ENCODE measurements at places on chromosomes 5 and 9.
A peak's percentile ranks its signal among the peaks of the same experiment; 100 is the strongest.

DNA sequence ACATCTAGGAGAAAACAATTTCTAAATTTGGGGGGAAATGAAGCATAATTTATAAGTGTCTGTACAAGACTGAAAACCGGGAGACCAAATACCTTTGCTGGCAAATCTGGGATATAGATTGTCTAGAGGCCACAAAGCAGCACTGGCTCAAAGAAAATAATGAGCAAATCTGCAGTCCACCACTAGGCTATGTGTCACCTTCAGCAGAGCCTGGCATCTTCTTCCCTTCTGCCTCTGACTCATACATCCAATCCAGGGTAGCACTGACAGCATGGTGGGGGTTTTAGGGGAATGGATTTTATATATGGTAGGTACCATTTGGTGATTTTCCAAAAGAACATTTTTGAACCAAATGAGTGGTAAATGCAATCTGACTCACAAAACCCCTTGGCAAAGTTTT, 12.8 kb downstream of the FAM81B start:
- DNase-seq: no peak

DNA sequence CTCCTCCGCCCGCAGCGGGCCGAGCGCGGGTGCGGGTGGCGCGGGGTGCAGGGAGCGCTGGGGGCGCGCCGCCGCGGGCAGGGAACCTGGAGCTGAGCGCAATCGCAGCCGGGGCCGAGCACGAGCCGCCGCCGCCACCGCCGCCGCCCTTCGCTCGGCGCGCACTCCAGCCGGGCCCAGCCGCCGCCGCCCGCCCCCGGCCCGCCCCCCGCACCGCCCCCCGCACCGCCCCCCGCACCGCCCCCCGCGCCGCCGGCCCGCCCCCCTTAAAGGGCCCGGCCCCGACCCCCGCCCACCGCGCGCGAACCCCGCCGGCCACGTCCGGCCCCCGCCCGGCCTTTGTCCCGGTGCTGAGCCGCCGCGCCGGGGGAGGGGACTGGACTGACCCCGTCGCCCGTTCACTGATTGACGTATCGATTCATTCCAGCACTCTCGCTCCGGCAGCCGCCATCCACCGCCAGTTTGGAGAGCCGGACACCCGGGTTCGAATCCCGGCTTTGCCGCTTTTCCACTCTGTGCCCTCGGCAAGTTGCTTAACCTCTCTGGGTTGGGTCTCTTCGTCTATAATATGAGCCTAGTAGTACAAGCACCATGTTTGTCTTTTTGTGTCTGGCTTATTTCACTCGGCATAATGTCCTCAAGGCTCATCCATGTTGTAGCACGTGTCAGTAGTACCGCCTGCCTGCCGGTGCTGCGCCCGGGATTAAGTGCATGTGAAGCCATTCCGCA, at the start of gene SH3PXD2B:
Gene SH3PXD2B, minus strand, starts transcription at position 168 of the 729 bp plus-strand sequence. CDS start 173 bp downstream, outside the sequence.
- DNase-seq: peak; percentile 2

- DNase-seq: peak; percentile 15
These were observed 55.4 kb upstream of the RNF130 start for GRCh38 chr5:180126716-180127681.

DNA sequence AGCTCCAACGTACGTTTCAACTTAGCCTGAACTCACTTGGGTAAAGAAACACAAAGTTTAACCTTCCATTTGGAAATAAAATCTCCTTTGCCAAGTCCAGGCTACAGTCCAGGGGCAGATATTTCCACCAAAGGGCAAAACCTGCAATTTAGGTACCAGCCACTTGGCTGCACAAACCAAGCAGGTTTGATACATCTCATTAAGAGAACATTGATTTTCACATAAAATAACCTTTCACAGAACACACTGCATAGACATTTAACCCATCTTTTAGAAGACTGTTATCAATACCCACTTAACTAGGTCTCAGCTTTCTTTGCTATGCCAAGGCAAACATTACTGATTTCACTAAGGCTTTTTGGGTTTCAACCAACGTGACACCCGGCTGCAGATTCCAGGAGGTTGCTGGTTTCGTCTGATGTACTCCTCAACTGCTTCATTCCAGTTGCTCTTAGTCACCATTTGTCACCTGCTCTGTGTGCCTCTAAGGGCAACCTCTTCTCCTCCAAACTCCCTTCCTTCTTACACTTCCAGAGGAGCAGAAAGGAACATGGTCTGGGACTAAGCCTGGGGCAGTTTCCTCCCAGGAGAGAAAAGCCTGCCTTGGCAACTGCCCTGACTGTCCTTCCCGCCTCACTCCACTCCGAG, 67.1 kb downstream of the EPB41L4B start:
- no peak for DNase-seq

DNA sequence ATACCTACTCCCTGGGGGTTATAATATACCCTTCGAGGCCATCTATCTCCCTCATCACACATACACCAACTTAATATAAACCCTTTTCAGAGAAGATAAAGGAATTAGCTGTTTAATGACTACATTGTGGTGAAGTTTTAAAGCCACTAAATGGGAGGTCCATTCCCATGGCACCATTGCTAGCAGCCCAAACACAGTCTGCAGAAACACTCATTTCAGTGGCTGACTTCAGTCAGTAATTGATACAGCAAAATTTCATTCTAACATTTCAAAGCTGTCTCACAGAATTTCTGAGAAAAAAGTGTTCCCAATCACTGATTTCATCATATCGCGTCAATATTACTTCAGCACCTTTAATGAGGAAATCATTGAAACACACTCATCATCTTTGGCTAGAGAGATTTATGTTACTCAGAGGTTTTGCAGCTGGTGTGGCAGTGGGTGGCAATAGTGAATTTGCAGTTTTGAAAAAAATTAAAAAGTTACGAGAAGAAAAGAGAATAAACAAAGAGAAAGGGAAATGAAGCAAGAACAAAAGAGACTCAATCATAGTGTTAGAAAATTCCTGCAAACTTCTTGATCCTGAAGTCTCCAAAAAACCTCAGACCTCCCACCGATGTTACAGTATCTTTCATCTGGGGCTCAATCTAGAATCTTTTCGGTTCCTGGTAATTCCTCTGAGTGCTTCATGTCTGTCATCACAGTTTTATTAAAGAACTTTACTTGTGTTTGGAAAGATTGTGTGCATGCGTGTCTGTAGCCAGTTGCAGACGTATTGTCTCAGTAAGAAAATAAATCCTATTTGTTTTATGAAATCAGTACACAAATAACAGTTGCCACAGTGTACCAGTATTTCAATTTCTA, 105.0 kb downstream of the ERCC6L2 start:
- no peak for DNase-seq

GRCh38 chr5:23289162-23289561, 218.2 kb upstream of the PRDM9 start:
- DNase-seq: no peak

GRCh38 chr9:135370411-135371375, 108.9 kb upstream of the PPP1R26 start:
- DNase-seq: no peak

DNA sequence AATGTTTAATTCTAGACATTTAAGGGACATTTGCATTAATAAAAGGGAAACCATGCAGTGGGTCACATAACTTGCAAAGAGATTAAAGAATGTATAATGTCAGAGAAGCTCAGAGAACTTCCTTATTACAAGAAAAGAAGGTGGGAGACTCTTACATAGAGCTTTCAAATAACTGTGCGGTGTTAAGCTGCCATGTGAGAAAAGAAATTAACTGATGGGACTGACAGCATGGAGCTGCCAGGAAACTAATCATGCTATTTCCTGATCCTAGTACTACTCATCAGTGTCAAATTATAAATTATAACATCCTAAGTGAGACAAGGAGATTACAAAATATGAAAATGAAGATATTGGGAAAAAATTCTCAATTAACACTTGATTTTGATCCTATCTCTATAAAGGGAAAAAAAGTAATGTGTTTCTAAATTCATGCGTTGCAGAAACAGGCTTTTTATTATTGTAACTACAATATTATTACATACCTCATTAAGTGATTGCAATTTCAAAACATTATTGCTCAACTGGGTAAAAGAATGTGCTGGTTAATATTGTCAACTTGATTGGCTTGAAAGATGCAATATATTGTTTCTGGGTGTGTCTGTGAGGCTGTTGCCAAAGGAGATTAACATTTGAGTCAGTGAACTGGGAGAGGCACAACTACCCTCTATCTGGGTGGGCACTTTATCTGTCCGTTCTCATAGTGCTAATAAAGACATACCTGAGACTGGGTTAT, 609.5 kb upstream of the NUDT12 start:
- no peak for DNase-seq

DNA sequence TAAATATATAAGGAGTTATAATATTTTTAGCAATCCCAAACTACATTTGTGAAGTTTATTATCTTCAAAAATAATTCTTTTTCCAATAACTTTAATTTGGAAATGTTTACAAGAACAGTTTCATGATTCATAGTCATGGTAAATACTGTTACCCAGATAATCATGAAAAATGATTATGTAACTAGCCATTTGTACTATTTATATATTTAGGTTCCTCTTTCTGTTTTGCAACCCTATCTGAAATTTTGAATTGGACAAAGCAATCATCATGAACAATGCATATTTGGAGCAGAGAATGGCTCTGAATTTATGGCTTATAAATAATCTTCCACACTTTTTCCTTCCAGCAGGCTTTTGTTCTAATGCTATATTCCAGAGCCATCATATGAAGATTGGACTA, 499.7 kb downstream of the SLCO4C1 start:
- no peak for DNase-seq

DNA sequence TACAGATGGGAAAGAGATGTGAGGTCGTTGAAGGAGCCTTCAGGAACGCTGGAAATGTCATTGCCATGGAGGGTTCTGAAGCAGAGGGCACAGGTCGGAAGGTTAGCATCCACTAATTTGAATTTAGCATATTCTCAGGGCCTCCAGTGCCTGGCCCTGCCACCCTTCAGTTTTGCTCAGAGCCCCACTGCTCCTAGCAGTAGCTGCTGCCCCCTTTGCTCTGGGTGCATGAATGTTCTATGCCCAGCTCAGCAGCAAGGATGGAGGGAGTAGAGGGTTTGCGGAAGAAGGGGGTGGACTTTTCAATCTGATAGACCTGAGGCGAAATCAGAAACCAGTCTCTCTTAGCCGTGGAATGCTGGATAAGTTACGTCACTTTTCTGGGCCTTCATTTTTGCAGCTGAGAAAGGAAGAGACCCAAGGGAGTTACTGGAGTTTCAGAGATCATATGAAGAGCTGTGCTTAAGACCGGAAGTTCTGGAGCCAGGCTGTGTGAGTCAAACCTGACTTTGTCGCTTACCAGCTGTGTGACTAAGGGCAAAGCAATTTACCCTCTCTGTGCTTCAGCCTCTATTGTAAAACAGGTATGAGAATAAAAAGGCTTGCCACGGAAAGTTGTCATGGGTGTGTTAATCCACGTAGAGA, 133.2 kb upstream of the PANK3 start:
- DNase-seq: no peak

DNA sequence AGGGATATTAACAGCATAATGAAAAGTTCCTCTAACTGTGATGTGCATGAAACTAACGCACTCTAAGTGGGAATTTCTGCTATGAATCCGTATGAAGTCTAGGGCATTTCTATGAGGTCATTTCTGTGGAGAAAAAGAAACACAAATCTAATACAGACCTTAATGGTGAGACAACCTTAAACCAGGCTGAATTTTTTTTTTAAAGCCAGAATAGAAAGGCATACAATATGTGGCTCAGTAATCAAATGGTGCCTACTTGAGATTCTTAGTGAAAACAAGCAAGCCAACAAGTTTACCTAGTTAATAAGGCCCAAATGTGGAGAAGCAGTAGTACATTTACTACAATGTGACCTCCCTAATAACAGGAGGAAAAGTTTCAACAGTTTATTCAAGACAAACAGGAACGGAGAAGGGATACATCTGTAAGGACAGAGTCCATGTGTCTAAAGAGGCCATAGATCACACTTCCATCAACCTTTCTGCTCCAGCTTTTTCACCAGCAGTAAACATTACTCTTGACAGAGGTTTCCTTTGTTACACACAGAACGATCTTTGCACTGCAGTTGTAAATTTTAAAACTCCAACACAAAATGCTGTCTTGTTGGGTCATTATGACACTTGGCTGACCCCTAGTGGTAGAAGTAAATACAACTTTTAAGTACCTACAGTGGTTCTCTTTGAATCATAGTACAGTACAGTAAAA, 26.2 kb downstream of the CARNMT1 start:
- DNase-seq: no peak

DNA sequence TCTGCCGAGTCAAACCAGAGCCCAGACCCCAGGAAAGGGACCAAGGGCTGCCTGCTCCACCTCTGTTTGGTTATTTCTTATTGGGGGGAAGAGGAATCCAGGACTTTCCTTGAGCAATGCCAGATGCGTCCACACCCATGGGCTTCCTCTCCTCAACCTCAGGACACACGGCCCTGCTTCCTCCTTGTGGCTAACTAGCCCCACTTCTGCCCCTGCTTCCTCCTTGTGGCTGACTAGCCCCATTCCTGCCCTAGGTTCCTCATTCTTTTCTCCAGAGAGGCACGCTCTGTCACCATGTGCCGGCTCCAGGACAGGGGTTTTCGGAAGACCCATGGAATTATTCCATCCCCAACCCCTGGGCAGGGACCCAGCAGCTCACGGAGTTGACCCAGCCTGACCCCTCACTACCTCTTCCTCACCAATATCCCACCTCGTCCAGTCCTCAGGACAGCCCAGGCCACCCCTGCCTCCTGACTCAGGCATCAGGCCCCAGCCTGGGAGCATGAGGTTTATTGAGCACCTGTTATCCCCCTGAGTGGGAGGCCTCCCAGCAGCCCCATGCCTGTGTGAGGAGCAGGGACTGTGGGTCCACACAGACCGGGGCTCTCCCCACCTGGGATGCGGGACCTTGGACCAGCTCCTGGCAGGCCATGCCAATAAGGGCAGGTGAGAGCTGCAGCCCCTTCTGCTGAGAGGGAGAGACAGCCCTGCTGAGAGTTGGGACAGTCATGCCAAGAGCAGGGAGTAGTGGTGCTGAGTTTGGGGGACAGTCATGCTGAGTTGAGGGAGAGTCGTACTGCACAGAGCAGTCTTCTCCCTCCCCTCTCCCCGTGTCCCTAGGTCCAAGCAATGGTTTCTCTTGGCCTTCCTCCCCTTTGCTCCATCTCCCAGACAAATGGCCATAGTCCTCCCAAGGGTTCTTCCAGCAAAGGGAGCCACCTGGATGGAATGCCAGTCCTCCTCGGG, 11.8 kb upstream of the FCN1 start:
- DNase-seq: no peak

Measured in stimulated activated CD8-positive, alpha-beta memory T cell treated with anti-CD3 and anti-CD28 coated beads, Interleukin-12 subunit alpha, Interleukin-12 subunit beta, amount 100 ng/mL, for 1 hour (primary cell).